ENCODE measurements at places on chromosomes 11 and 22.

GRCh38 chr22:37406441-37407235 lies 20.6 kb downstream of the ELFN2 start:
- no peak for DNase-seq

- no peak for DNase-seq
Measured at GRCh38 chr11:17876827-17877226, 136.0 kb downstream of the SERGEF start.

- no peak for DNase-seq
Measured at GRCh38 chr11:60345489-60345888, 18.4 kb downstream of the MS4A6E start.

DNA sequence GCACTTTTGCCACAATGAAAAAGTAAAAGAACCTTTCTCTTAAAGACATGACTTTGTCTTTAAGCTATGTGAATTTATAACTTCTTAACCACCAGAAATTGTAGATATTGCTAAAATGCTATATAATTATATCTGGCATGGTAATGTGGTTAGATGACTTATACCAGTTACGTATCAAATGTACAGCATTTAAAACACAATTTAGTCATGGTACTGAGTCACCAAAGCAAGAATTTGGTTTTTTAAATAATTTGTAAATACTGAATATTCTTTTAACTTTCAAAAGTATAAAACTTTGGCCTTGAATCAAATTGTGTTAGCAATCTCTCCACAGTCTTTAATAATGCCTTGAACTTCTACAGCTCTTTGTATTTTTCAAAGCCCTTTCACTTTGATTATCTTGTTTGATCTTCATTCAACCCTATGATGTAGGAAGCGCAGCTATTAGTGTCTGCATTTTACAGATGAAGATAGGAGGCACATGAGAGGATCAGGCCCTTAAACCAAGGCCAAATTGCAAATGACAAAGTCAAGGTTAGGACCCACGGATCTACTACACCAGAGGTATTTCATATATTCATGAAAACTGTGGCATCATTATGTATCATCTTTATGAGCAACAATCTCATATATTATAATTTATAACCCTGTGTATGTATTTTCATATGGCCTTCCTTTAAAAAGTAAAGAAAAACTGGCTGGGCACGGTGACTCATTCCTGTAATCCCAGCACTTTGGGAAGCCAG lies 4.4 kb upstream of the SYTL2 start:
- no peak for DNase-seq

All from NCI-H187 treated with DMSO at 0.1 percent for 48 hours (cell line).